CD4-positive, alpha-beta T cell (primary cell): ENCODE measurements at places on chromosomes 1 and 21. TPM values are rescaled to one million over a fixed set of nuclear protein-coding genes. Genes with fewer than 3 reads are reported as not detected.

Gene GBP6
- 0.08 TPM for total RNA-seq

Gene LCE3D
- total RNA-seq: not detected

Gene CCDC185
- not detected for total RNA-seq

Gene MROH7
- 0.19 TPM for total RNA-seq

- DNase-seq: no peak
These were observed 2.9 kb upstream of the PLCH2 start for GRCh38 chr1:2473198-2473597.

GRCh38 chr1:17682400-17682799 lies 72.7 kb upstream of the ACTL8 start:
- DNase-seq: no peak

- DNase-seq: no peak
These were observed 7.9 kb upstream of the GNPAT start for GRCh38 chr1:231232870-231233734.

- no peak for DNase-seq
These were observed 55.3 kb downstream of the LGR6 start for GRCh38 chr1:202248861-202249260.

- no peak for DNase-seq
These were observed 10.9 kb downstream of the ROR1 start for GRCh38 chr1:63784489-63785390.

DNA sequence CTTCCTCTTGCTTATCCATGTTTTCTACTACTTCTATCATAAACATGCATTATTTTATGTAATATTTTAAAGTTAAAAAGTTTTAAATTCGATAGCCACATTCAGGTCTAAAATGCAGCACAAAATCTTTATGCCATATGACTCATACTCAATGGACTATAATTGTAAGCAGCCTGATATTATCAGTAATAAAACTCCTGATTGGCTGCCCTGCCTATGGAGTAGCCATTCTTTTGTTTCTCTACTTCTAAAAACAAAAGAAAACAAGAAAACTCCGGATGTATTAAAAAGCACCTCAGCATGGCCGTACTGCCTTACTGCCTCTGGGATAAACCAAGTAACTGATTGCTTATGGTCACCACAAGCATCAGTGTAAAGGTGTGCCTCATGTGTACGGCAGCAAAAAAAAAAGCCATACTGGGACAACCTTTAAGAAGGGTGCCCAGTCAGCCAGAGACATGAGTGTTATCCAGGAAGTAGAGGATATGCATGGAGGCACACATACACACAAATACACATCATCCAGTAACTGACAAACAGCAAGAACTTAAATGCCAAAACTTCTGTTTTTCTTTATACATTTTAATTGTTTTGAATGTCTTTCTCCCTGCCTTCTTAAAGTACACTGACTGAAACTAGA lies 9.2 kb downstream of the SLC35D1 start:
- DNase-seq: no peak

GRCh38 chr1:24070821-24071393 lies 41.0 kb downstream of the MYOM3 start:
- peak; percentile 61 for DNase-seq
